ENCODE measurements at places on chromosomes 3 and 15. TPM values are rescaled to one million over a fixed set of nuclear protein-coding genes. Genes with fewer than 3 reads are reported as not detected.
A peak's percentile ranks its signal among the peaks of the same experiment; 100 is the strongest.

Gene CD80
- polyA plus RNA-seq = not detected

DNA sequence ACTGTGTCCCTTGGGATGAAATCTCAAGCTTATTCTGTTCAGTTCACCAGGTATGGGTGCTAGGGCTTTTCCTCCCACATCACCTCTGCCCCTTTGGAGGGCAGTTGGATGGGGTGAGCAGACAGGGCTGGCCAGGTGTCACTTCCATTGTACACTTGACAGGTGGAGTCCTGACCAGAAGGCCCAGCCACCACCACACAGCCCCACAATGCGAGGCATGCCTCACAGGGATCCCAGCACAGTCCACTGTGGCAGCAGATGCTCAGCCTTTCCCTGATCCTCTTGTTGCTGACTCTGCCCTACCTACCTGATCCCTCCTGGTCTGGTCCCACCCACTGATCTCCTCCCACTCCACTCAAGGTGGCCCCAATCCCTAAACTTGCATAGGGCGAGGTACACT lies 88.2 kb downstream of the ANP32A start:
- no peak overlapping the region for H3K27ac ChIP-seq
- peaks cover 12% of the 10 kb centered on the region for H3K27me3 ChIP-seq
- H3K4me3 ChIP-seq = no peak overlapping the region

DNA sequence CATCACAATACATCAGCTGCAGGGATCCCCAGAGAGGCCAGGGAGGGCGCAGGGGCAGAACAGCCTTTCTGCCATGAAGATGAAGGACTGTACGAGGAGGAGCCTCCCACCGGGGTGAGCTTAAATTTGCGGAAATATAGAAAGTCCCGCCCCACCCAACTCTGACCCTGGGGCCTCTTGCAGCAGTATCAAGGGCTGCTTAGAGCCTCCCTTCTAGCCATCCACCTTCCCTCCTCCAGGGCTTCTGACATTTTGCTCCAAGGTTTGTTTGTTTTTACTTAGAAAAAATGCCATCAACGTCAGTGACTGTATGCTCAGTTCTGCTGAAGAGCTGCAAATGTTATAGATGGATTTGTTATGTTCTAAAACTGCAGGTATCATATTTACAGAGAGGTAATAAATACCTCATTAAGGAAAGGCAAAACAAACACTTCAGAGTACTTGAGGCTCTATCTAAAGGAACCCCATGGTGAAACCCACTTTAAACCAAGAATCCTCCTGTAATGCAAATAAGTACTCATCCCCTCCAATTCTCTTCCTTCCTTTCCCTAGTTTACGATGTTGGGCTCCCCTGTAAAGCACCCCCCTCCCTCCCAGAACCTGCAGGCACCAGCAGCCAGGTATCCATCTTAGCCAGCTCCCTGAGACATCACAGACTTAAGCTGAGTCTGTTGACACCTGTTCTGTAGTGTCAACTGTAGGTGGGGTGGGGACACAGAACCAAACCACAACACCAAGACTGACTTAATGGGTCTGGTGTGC lies 30.5 kb downstream of the RFTN1 start:
- no peak overlapping the region for H3K27ac ChIP-seq
- H3K4me3 ChIP-seq = no peak overlapping the region
- H3K27me3 ChIP-seq = no peaks in the 10 kb centered on the region
- no peaks in the 10 kb centered on the region for H3K36me3 ChIP-seq

DNA sequence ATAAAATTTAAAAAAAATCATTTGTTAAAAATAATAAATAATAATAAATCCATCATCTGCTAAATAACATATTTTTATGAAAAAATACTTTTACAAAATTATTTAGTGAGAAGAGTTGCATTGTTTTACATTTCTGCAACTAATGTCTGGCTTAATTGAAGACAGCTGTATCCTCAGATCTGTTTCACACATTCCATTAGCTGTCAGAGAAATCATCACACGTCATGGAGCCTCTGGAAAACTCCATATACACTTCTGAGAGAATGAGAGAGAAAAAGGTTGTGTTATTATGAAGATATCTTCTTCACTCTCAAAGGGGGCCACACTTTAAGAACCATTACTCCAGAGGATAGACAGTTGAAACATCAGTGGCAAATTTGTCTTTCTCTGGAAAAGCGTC lies 40.8 kb downstream of the CMSS1 start:
- H3K4me1 ChIP-seq = peaks cover 19% of the 10 kb centered on the region
- no peak overlapping the region for H3K27ac ChIP-seq
- H3K36me3 ChIP-seq = peaks cover 6% of the 10 kb centered on the region
- no peaks in the 10 kb centered on the region for H3K27me3 ChIP-seq

- no peaks in the 10 kb centered on the region for H3K27me3 ChIP-seq
- H3K4me1 ChIP-seq = no peaks in the 10 kb centered on the region
- no peak overlapping the region for H3K27ac ChIP-seq
- no peak for DNase-seq
These were observed 483.7 kb upstream of the FRG2C start for GRCh38 chr3:75180235-75180944.

- no peak for DNase-seq
- no peaks in the 10 kb centered on the region for H3K36me3 ChIP-seq
- H3K4me1 ChIP-seq = no peaks in the 10 kb centered on the region
These were observed 2.0 kb downstream of the PRSS50 start for GRCh38 chr3:46715507-46716175.

DNA sequence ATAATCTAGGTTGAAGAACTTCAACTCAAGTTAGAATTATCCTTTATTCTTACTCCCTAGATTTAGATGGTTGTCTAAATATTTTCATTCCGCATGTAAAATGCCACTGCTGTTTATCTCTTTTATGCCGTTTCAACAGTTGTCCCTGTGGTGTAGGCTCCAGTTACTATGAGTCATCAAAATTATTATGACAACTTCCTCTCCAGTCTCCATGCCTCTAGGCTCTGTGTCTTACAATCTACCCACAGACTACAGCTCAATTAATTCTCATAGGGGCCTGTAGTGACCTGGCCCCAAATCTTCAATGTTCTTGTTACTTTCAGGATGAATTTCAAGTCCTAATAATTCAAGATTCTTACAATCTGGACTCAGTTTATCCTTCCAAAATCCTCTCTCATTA lies 105.8 kb upstream of the UNC13C start:
- no peaks in the 10 kb centered on the region for H3K27me3 ChIP-seq
- no peaks in the 10 kb centered on the region for H3K4me1 ChIP-seq
- no peaks in the 10 kb centered on the region for H3K36me3 ChIP-seq
- no peak overlapping the region for H3K4me3 ChIP-seq

- no peak overlapping the region for H3K27ac ChIP-seq
- no peaks in the 10 kb centered on the region for H3K36me3 ChIP-seq
- no peaks in the 10 kb centered on the region for H3K4me1 ChIP-seq
- DNase-seq = no peak
- H3K27me3 ChIP-seq = no peaks in the 10 kb centered on the region
These were observed 146.5 kb downstream of the NUP210 start for GRCh38 chr3:13273604-13274105.

DNA sequence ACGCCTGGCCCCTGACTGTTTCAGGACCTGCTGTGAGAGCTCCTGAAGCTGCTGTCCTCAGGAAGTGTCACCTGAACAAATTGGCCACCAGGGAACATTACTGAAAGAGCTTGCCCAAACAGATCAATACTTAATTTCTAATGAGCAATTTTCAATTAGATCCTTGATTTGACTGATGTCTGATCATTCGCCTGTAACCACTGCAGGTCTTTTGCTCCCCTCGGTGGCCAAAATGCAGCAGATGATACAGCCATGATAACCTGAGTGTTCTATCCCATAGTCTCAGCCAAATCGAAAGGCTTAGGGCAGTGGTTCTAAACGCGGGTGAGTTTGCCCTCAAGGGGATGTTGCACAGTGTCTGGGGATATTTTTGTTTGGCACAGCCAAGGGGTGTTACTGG lies 57.6 kb upstream of the MEX3B start:
- no peak overlapping the region for H3K27ac ChIP-seq
- H3K4me1 ChIP-seq = no peaks in the 10 kb centered on the region
- H3K36me3 ChIP-seq = no peaks in the 10 kb centered on the region
- no peak overlapping the region for H3K4me3 ChIP-seq
- no peaks in the 10 kb centered on the region for H3K27me3 ChIP-seq

DNA sequence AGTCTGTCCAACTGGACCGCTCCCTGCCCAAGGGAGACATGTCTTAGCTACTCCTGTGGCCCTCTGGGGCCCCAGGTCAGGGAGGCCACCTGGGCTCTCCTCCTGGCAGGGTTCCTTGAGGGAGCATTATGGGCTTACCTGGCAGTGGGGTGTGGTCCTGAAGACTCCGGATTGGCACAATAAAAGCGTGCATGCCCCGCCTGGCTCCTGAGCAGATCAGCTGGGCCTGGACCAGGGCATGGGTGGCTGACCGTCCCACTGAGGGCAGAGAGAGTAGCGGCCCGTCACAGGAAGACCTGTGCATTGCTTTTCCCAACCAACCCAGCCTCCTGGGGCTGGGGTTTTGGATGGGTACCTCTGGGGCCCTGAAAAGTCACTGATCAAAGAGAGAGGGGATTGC lies 5.4 kb downstream of the ACOX2 start:
- no peak overlapping the region for H3K27ac ChIP-seq
- H3K36me3 ChIP-seq = no peaks in the 10 kb centered on the region
- H3K27me3 ChIP-seq = no peaks in the 10 kb centered on the region
- no peak for DNase-seq

DNA sequence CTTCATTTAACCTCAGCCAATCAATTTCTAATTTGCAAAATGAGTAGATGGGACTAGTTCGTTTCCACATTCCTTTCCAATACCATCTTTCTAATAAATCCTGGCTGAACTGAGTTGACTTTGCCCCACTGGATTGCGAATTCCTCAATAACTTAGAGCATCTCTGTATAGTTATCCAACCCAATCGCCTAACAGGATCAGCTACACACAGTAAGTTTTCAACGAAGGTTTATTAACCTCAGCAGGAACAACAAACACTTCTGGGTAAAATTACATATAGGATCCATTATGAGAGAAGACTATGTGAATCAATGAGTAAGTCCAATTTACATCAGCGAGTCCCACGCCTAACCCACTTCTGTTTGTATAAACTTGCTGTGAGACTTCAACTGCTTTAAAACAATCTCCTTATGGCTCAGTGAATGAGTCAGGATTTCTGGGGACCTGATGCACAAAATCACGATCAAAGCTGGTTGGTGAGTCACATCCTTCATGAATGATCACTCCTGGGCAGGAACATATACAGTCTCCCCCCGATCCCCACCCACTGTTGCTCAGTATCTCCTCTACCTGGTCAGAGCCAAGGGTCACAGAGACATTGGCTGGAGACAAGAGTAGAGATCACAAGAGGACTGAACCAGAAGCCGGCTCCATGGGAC lies 142.8 kb downstream of the EDEM1 start:
- DNase-seq = no peak
- no peaks in the 10 kb centered on the region for H3K4me1 ChIP-seq
- H3K36me3 ChIP-seq = no peaks in the 10 kb centered on the region
- no peak overlapping the region for H3K4me3 ChIP-seq
- H3K27ac ChIP-seq = no peak overlapping the region

DNA sequence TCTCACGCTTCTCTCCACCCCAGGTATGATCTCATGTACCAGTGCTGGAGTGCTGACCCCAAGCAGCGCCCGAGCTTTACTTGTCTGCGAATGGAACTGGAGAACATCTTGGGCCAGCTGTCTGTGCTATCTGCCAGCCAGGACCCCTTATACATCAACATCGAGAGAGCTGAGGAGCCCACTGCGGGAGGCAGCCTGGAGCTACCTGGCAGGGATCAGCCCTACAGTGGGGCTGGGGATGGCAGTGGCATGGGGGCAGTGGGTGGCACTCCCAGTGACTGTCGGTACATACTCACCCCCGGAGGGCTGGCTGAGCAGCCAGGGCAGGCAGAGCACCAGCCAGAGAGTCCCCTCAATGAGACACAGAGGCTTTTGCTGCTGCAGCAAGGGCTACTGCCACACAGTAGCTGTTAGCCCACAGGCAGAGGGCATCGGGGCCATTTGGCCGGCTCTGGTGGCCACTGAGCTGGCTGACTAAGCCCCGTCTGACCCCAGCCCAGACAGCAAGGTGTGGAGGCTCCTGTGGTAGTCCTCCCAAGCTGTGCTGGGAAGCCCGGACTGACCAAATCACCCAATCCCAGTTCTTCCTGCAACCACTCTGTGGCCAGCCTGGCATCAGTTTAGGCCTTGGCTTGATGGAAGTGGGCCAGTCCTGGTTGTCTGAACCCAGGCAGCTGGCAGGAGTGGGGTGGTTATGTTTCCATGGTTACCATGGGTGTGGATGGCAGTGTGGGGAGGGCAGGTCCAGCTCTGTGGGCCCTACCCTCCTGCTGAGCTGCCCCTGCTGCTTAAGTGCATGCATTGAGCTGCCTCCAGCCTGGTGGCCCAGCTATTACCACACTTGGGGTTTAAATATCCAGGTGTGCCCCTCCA lies 19.1 kb downstream of the TYRO3 start:
- H3K27me3 ChIP-seq = no peaks in the 10 kb centered on the region
- no peak overlapping the region for H3K27ac ChIP-seq
- no peak for DNase-seq
- no peak overlapping the region for H3K4me3 ChIP-seq
- no peaks in the 10 kb centered on the region for H3K4me1 ChIP-seq
- H3K36me3 ChIP-seq = no peaks in the 10 kb centered on the region

- DNase-seq = peak; percentile 83
- H3K27ac ChIP-seq = peak within 1 kb of the TSS; percentile 1
- H3K4me3 ChIP-seq = peak within 1 kb of the TSS; percentile 70
- H3K27me3 ChIP-seq = no peaks in the 10 kb centered on the region
- peaks cover 16% of the 10 kb centered on the region for H3K4me1 ChIP-seq
- no peaks in the 10 kb centered on the region for H3K36me3 ChIP-seq
These were observed at the start of gene C3orf52 for GRCh38 chr3:112086076-112086854. Gene C3orf52 (plus strand): TSS chr3:112086389. CDS start chr3:112086408, 19 bp downstream.

DNA sequence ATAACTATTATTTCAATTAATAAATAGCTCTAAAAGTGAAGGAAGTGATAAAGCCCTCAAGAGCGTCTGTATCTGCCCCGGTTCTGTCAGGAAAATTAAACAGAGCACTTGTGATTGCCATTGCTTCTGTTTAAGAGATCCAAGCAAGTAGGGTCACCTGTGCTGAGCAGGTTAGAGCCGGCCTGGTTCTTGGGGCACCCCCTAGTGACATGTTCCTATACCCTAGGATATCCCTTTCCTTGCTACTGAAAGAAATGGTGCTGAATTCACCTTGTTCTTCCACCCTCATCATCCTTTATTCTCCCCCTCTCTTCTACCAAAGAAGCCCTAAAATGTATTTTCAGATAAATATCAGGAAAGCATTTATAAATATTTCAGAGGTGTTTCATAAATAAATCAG lies 323.5 kb downstream of the RORA start:
- H3K4me1 ChIP-seq = no peaks in the 10 kb centered on the region
- no peak overlapping the region for H3K27ac ChIP-seq
- DNase-seq = no peak
- H3K4me3 ChIP-seq = no peak overlapping the region

DNA sequence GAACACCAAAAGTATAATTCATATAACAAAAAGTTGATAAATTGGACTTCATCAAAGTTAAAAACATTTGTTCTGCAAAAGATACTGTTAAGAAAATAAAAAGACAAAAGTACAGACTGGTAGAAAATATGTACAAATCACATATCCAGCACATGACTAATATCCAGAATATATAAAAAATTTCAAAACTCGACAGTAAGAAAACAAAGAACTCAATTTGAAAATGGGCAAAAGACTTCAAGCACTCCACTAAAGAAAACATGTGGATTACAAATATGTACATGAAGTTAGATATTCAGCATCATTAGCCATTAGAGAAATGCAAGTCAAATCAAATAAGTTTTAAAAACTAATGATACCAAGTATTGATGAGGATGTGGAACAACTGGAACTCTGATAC lies 6.7 kb downstream of the GK5 start:
- H3K4me3 ChIP-seq = no peak overlapping the region
- peaks cover 4% of the 10 kb centered on the region for H3K4me1 ChIP-seq
- H3K27me3 ChIP-seq = no peaks in the 10 kb centered on the region
- H3K27ac ChIP-seq = no peak overlapping the region
- no peak for DNase-seq
- H3K36me3 ChIP-seq = no peaks in the 10 kb centered on the region

GRCh38 chr3:71244826-71245488 lies 338.6 kb downstream of the FOXP1 start:
- no peaks in the 10 kb centered on the region for H3K27me3 ChIP-seq
- H3K4me3 ChIP-seq = no peak overlapping the region
- peaks cover 21% of the 10 kb centered on the region for H3K4me1 ChIP-seq
